ENCODE measurements at places on chromosomes 5 and 9. TPM values are rescaled to one million over a fixed set of nuclear protein-coding genes. Genes with fewer than 3 reads are reported as not detected.

DBH gene
- not detected for total RNA-seq

- no peaks in the 10 kb centered on the region for H3K27me3 ChIP-seq
- H3K27ac ChIP-seq, result no peak overlapping the region
- no peaks in the 10 kb centered on the region for H3K36me3 ChIP-seq
Measured at GRCh38 chr5:137587919-137588318, 88.8 kb upstream of the SPOCK1 start.

ABITRAM gene
- total RNA-seq, result 8.8 TPM

- no peak overlapping the region for H3K4me3 ChIP-seq
- DNase-seq, result no peak
- no peaks in the 10 kb centered on the region for H3K27me3 ChIP-seq
- H3K36me3 ChIP-seq, result no peaks in the 10 kb centered on the region
- H3K27ac ChIP-seq, result no peak overlapping the region
- H3K4me1 ChIP-seq, result peaks cover 8% of the 10 kb centered on the region
Measured at GRCh38 chr9:106872641-106873040, 9.7 kb downstream of the ZNF462 start.

DNA sequence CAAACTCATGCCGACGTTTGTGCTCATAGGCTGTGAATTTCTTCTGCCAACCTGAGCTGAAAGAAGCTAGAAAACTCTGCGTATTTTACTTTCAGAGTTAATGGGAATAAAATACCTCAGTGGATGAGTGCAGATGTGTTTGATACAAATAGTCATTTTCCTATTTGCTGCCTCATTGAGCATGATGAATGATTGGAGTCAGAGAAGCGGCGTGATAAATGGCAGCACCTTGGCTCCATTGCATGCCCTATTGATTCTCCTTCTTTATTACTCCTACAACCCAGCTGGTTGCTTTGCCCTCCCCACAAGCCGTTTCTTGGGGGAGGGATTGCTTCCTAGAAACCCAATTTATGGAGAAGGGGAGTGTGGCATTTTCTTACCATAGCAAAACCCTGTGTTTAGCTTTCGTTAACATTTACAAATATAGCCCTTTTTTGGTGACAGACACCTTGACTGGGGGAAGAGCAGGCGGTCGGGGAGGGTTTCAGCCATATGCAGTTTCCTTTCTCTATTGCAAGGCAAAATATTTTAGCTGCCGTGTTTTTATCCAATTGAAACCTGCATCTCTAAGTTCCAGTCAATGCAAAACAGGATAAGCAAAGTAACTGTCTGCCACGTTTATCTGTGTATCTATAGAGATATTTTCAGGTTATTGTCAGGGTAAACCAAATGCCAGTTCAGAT, 93.1 kb upstream of the TBCA start:
- no peak for DNase-seq
- no peak overlapping the region for H3K4me3 ChIP-seq
- no peak overlapping the region for H3K27ac ChIP-seq
- no peaks in the 10 kb centered on the region for H3K4me1 ChIP-seq
- peaks cover 8% of the 10 kb centered on the region for H3K27me3 ChIP-seq
- H3K36me3 ChIP-seq, result no peaks in the 10 kb centered on the region

Measured in fibroblast of lung (primary cell).